ENCODE measurements at places on chromosomes 13 and 19. TPM values are rescaled to one million over a fixed set of nuclear protein-coding genes. Genes with fewer than 3 reads are reported as not detected.

Gene TFPT
- total RNA-seq, result 21.0 TPM

Gene PABPC3
- total RNA-seq, result 0.17 TPM

Gene ZIM2
- not detected for total RNA-seq

Gene C3
- total RNA-seq, result 40.0 TPM

Gene SOX1
- not detected for total RNA-seq

Gene MEDAG
- 0.09 TPM for total RNA-seq

Gene VAV1
- 7.1 TPM for total RNA-seq

Gene BTBD2
- 37.4 TPM for total RNA-seq

Gene OVOL3
- 0.37 TPM for total RNA-seq

Gene PTGER1
- total RNA-seq, result not detected

Gene POLD1
- total RNA-seq, result 67.7 TPM

Gene TUBA3C
- not detected for total RNA-seq

Gene LDLR
- 34.7 TPM for total RNA-seq
